ENCODE measurements at places on chromosomes 6 and 20.

DNA sequence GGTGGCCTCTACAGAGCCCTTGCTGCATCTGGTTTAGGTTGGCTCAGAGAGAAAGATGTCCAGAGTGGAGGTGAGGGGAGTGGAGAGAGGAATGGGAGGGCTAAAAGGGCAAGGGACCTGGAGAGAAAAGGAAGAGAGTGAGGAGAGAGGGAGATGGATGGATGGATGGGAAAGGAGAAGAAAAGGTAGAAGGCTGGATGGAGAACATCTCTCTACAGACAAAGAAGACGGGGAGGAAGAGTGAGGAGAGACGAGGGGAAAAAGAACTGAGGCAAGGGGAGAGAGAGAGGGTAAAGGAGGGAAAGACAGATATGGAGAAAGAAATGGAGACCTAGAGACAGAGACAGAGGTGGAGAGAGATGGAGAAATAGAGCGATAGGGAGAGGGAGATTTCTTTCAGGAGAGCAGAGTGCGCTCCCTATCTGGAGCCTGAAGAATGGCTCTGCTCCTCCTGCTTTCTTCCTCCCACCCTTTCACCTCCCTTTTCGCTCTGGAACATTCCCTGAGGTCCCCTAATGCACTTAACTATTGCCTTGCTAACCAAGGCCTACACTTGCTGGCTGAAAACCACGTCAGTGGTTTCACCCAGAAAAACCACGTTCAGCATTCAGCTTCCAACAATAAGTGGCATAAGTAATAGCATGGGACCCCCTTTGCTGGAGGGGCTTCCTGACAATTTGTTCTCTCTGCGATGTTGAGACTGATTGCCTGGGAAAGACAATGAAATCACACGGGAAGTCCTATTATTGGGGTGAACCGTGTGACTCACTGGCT lies 286.3 kb downstream of the CDH26 start:
- no peak for DNase-seq

DNA sequence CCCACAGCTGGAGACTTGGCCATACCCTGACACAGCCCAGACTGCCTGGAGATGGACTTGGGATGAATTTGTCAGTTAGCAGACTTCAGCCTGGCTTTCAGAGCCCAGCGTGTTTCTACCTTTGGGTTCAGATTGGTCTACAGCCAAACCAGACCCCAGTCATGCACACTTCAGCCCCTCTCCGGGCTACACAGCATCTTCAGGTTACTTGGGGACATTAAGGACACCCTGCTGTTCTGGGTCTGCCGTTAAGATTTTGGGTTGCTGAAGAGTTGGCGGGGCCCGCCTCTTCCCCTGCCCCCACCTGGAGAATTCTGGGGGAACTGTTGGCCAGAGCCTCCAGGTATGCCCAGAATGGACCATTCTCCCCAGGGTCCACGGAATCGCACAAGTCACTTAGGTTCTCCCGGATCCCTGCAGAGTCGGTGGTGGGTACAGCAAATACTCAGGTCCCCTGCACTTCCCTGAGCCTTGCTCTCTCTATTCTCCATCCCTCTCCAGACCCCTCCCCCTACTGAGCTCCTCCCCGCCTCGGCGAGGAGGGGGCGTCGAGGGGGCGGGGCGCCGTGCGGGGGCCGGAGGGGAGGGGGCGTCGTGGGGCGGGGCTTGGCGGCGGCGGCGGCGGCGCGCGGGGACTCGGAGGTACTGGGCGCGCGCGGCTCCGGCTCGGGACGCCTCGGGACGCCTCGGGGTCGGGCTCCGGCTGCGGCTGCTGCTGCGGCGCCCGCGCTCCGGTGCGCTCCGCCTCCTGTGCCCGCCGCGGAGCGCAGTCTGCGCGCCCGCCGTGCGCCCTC lies at the start of gene PTK7:
PTK7 (plus strand) TSS at position 645 of the 794 bp plus-strand sequence. CDS start 175 bp downstream, outside the sequence.
- DNase-seq, result peak; percentile 47

- peak; percentile 4 for DNase-seq
Measured at GRCh38 chr6:96704713-96705112, 132.6 kb downstream of the GPR63 start.

DNA sequence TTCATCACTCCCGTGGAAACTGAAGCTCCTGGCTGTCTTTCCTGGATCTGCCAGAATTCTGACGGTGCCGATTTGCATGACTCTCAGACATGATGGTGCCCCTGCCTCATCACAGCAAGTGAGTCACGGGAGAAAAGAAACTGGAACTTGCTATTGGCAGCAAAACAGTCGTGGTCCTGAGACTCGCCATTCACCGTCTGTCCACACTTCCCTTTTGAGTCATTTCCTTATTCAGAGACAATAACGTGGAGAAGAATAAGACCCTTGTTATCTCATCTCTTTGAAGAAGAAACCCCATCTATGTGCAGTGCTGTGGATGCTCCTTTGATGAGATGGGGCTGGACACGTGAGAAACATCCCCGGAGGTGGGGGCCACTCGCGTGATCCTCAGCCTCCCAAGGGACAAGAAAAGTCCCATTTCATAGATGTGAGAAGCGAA lies 4.2 kb downstream of the GPR31 start:
- DNase-seq, result no peak

DNA sequence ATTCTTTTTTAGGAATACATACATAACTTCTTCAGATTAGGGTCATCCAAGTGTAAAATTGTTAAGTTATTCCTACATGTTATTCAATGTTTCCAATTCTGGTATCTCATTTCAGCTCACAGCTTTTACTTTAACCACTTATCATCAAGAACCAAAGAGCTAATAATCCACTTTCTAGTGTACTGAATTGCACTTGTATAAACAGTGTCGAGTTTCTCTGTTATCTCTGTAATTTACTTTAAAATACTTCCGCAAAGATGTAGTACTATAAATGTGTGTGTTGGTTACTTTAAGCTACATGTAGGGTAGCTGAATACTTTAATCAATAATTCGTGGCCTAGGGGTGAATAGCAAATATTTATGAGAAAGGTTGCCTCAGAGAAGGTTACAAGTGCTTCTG lies 8.8 kb upstream of the GJA1 start:
- no peak for DNase-seq

GRCh38 chr6:142355520-142356174 lies 53.8 kb downstream of the ADGRG6 start:
- no peak for DNase-seq

GRCh38 chr6:35691027-35691824 lies 2.5 kb upstream of the FKBP5 start:
- peak; percentile 35 for DNase-seq

DNA sequence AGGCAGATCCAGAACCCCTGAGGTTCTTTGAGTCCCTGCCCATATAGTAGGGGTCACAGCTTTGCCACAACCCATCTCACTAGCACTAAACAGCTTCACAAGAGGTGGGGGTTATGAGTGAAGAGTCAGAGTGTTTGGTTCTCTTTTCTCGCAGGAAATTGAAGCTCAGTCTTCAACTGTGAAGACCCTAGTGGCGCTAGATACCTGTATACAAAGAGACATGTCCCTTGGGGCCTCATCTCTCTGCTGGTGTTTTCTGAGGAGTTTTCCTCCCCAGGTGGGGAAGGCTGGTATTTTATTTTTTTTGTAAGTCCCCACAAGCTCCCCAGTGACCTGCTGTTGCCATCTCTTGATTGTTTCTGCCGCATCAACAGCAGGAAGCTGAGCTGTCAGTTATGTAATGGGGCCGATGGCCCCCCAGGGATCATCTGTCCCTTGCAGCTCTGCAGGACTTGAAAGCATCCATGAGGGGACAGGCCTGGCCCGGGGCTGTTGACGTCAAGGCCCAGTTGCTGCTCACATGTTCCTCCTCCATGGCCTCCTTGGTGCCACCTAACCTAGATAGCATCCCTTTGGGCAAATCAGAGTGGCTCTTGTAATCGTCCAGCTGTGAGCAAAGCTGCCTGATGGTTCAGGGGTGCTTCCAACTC lies 23.1 kb downstream of the STK35 start:
- DNase-seq, result no peak

DNA sequence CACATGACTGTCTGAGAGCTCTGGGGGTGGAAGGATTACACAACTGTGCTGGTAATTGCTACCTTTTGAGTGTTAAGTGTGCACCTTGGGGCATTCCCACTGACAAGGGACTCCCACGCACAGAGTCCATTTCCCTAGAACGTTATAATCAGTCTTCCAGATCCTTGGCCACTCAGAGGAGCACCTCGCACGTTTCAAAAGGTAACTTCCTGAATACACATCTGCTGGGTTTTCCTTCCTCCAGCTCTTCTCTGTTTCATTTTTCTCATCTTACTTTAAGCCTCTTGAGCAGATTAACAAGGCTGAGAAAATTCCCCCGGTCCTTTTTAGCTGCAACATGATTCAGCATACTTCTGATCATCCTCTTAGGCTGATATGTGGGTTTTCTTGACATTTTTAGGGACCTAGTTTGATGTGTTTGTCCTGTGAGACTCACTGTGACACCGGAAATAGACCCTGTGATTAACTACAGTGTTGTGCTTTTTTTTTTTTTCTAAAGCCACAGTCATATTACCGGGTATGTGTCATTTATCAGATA lies 98.4 kb upstream of the DUSP22 start:
- no peak for DNase-seq

Measured in mammary epithelial cell (primary cell).